ENCODE measurements at places on chromosomes 6 and 20. TPM values are rescaled to one million over a fixed set of nuclear protein-coding genes. Genes with fewer than 3 reads are reported as not detected.

GRM1 gene
- total RNA-seq = not detected

ENPP3 gene
- not detected for total RNA-seq

LY6G6F gene
- total RNA-seq = not detected

SLC22A3 gene
- total RNA-seq = 2.2 TPM

STK4 gene
- total RNA-seq = 32.0 TPM

SLC13A3 gene
- 3.1 TPM for total RNA-seq

ARMC12 gene
- total RNA-seq = 0.27 TPM

TREML2 gene
- total RNA-seq = 0.17 TPM

MARCKS gene
- 52.6 TPM for total RNA-seq

FILIP1 gene
- not detected for total RNA-seq

DNA sequence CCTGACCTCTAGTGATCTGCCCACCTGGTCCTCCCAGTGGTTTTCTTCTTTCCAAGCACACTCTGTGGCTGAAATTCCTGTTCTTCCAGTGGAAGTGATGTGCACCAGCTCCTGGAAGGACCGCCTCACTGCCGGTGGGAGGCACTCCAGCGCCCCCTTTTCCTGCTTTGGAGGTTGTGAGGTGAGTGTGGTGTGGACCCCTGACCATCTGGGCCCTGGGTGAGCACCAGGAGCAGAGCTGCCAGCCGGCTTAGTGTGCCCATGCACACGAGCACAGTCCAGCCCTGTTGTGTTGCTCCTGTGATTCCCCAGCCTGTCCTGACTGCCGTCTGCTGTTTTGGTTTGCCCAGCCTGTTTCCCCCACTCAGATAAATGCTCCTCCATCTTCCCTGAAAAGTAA is 134.6 kb downstream of the FNDC1 start:
- no peak for DNase-seq

- no peak for DNase-seq
Measured at GRCh38 chr20:20668639-20669038, 43.8 kb downstream of the RALGAPA2 start.

DNA sequence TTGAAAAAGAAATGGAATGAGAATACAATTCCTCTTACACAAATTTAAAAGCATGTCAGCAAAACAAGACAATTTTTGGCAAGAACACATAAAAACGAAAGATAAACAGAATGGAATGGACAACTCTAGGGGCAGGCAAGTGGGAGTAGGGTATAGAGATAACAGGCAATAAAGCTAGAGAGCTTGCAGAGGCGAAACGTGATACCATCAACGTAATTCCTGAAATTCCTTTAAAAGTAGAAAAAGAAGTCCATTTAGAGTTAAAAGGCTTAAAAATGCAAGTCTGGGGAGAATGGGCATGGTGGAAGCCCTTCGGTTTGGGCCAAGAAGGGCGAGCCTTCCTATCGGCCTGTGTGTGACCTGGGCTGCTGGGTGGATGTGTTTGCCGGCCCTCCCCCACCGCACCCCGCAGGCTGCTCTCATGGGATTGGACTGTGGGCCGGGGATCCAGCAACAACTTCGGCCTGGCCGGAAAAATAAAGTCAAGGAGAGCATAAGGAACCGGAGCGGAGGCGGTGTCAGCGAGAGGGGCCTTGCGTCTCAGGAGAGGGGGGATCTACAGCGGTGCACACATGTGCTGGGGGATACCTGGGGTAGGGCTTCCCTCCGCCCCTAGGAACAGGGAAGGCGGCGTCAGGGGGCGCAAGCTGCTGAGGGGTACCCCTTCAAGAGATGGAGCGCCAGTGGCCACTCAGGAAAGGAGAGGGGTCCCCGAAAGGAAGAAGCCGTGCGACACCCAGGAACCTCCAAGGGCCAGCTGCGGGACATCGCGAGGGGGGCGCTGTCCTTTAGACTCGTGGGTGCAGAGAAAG is 4.1 kb downstream of the TMEM239 start:
- no peak for DNase-seq

GRCh38 chr6:3707024-3707423 is 44.5 kb downstream of the PXDC1 start:
- DNase-seq = peak; percentile 21

DNA sequence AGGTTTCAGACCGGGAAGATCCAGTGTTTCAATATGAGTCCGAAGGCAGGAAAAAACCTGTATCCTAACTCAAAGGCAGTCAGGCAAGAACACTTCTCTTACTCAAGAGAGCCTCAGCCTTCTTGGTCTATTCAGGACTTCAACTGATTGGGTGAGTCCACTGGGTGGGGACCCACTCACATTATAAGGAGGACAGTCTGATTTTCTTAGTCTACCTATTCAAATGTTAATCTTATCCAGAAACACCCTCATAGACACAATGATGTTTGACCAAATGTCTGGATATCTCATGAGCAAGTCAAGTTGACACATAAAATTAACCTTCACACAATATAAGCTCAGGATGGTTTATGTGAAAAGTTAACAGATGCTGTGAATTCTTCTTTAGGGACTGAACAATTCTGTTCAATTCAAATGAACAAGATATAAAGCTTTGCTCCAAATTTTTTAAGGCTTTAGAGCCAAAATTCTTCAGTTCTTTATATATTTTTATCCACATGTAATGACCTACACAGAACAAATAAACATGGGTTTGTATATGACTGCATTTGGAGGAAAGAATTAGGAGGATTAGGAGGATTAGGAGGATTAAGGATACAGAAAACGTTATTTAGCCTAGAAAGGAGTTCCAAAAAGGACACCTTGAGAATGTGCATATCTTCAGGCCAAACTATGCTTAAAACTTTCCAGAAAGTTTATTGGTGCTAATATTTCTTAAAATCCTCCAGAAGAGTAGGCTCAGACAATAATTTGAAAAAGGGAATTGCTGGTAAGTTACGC is 35.3 kb upstream of the LAMA2 start:
- no peak for DNase-seq

DNA sequence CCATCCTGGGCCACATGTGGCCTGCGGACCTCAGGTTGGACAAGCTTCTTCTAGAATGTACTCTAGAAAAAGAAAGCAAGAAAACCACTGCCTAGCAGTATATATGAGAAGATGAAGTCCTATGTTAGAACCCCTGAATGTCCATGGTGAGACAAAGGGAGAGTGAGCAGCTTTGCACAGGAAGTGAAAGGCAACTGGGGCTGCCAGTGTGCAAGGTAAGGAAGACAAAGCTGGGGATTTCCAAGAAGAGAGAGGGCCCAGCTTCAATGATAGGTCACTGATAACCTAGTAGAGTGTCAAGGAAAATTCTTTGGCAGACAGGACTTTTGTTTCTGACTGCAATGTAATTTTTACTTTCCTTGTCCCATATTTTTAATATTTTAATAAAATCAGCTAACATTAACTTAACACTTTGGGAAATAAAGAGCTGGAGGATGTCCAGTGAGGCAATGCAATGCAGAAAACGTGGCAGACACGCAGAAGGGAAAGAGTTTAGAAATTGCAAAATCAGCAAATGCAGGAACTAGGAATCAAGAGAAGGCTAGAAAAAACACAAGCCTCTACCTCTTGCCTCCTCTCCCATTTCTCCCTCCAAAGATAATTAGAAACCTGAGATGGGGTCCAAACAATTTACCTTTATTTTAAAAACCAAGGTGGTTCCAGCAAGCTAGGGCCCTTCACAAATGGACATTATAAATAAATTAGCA is 47.4 kb downstream of the CYP39A1 start:
- no peak for DNase-seq

DNA sequence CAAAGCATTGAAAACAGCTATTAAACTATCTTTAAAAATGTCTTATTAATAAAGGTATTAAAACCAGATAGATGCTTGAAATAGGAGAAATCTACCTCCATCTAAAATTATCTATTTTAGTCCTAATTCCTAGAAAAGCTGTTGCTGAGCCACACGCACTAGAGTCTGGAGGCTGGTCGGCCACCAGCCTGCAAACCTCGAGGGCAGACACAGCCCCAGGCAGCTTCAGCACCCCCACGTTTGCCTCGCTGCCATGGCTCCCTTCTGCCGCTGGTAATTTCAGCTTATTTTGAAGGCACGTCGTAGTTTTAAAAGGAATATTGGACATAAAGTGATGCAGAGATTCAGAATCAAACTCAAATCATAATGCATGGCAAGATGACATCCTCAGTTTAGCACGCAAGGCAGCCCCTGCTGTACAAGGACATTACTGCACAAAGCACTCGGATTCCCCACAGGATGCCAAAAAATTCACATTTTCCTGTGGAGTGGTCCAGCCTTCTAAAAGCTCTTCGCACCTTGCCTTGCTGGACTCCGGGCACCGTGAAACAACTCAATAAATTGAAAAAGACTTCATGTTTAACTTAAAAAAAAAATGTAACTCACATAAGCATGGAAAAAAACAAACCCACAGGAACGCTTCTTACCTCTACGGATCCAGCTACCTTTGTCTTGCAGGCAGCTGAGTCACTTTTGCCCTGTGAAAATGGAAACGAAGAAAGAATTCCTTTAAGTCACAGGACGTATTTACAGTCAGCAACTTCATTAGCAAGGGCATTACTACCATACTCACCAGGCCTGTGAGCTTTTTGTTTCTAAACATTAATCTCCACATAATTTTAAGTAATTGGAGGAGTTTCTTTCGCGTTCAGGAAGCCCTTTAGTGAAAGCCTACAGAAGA is 143.4 kb upstream of the RPS6KA2 start:
- DNase-seq = no peak

DNA sequence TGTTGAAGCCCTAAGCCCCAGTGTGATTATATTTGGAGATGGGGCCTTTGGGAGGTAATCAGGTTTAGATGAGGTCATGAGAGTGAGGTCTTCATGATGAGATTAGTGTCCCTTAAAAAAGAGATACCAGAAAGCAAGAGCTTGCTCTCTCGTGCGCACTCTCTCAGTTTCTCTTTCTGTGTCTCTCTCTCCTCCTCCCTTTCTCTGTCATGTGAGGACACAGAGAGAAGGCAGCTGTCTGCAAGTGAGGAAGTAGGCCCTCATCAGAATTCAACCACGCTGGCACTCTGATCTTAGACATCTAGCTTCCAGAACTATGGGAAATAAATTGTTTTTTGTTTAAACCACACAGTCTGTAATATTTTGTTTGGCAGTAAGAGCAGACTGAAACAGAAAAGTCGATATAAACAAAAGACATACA is 180.5 kb downstream of the IBTK start:
- no peak for DNase-seq

DNA sequence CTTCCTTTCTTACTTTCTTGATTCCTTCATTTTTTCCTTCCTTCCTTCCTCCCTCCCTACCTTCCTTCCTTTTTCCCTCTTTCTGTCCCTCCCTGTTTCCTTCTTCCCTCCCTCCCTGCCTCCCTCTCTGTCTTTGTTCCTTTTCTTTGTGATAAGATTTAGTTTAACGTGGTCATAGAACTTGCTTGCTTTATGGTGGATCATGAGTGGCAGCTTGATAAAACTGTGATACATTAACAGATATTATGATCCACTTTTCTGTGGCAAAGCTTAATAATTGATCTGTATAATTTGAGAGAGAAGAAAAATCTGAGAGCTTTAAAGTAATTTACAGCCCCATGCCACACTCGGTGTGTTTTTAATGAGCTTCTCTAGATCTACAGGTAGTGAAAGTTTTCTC is 280.5 kb downstream of the RNF144B start:
- DNase-seq = no peak

- peak; percentile 22 for DNase-seq
Measured at GRCh38 chr6:163494279-163494727, 79.8 kb downstream of the QKI start.

GRCh38 chr6:38676236-38676973 is 26.5 kb downstream of the GLO1 start:
- no peak for DNase-seq

- DNase-seq = no peak
Measured at GRCh38 chr6:11120271-11121005, 8.9 kb upstream of the ERVFRD-1 start.

GRCh38 chr6:32882879-32883250 is 28.9 kb downstream of the PSMB9 start:
- DNase-seq = peak; percentile 86

GRCh38 chr6:153449279-153449678 is 318.2 kb upstream of the RGS17 start:
- no peak for DNase-seq

GRCh38 chr6:37259191-37259590 is 1.2 kb upstream of the TMEM217 start:
- no peak for DNase-seq

GRCh38 chr6:158819213-158819976 is at the start of gene EZR:
Gene EZR, minus strand, starts transcription at chr6:158819368. Its CDS starts 1,275 bp downstream, at chr6:158818093.
- DNase-seq = no peak

DNA sequence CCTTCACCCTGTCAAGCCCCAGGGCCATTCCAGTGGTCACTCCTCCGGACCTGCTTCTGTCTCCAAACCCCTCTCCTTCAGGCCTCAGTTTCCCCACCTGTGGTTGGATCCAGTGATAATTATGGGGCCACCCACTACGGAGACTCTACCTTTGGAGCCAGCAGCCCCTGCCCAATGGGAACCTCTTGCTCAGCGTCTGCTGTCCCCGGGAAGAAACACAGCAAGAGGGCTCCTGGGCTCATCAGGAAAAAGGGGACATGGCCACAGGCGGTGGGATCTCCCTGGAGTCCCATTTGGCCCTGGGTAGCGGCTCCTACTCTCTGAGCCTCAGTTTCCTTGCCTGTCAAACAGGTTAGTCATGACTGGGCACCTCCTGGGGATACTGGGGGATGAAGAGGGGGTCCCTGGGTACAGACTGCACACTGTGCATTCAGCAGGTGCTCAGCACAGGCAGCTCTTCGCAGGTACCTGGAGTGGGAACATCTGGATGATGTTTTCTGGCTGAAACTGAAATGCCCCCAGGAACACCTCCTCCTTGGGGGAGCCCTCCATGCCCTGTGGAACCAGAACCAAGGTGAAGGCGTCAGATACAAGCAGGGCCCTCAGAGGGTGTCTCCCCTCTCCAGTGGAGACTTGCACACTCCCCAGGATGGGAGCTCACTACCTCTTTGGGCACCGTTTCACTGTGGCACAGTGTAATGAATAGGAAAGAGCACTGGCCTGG is 19.4 kb downstream of the SUN5 start:
- DNase-seq = no peak

DNA sequence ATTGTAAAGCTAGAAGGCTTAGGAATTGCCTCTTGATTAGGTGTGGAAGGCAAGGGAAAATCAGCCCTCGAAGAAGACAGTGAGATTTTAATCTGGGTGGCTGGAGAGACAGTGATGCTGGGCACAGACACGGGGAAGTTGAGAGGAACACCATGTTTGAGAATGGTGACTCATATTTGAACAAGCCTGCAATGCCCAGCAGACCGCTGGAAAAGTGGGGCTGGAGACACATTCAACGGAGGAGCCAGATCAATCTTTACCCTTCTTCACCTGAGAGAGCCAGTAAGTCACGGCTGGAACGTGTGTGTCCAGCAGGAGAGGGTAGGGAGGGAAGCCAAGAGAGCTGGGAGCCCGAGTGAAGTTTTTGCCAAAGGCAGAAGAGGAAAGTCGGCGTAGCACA is 3.7 kb upstream of the ESR1 start:
- no peak for DNase-seq

Data from foreskin keratinocyte (primary cell).